ENCODE measurements at places on chromosomes 2 and 18. TPM values are rescaled to one million over a fixed set of nuclear protein-coding genes. Genes with fewer than 3 reads are reported as not detected.

DNA sequence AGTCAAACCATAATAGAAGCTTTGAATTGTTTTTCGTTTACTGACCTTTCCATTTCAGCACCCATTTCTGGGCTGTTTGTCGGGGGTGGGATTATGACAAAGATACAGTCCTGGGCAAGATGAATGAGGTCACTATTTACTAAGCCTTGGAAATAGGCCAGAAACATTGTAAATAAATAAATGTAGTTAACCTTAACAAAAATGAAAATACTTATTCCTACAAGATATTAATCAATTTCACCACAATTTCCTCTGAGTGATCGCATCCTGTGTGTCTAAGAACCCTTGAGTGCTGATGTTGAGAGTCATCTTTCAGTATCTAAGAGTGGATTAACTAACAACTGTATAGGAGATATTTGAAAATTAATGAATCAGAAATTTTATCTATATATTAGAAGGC, 14.0 kb downstream of the ITGA4 start:
- DNase-seq, result no peak

- DNase-seq, result peak; percentile 14
Observed at GRCh38 chr2:240570531-240571313, 2.4 kb downstream of the RNPEPL1 start.

GRCh38 chr2:157875641-157876065, 477 bp downstream of the ACVR1 start:
- peak; percentile 68 for DNase-seq

DNA sequence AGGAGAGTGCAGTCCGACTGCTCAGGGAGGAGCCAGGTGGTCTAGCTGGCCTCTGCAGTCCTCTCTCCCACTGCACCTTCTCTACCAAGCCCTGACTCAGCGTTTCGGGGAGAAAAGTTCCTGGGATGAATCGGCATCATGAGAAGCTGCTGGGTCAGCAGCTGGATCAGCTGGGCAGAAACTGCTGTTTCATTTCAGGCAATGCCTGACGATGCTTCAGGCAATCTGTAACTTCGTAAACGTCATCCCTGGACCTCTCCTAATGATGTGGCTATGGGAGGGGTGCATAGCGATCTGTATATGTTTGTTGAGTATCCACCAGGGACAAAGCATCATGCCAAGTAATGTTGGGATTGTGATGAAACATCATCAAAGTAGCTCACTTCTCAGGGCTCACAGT, 20.7 kb downstream of the LIPG start:
- no peak for DNase-seq

DNA sequence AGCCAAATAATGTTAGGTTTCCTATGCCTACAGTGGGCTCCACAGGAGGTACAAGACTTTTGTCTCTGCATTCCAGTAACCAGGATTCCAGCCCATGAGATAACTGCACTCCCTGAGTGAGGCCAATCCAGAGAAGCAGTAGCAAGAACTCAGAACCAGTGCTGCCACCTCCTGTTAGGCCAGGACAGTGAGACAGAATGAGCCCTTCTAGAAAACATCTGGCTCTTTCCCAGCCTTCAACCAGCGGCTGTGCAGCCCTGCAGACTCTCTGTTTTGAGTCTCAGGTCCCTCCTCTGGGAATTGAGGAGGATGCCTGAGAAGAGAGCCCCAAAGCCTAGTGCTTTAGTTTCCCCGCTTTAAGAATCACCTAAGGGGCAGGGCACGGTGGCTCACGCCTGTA, 44.2 kb downstream of the ARID5A start:
- DNase-seq, result no peak

DNA sequence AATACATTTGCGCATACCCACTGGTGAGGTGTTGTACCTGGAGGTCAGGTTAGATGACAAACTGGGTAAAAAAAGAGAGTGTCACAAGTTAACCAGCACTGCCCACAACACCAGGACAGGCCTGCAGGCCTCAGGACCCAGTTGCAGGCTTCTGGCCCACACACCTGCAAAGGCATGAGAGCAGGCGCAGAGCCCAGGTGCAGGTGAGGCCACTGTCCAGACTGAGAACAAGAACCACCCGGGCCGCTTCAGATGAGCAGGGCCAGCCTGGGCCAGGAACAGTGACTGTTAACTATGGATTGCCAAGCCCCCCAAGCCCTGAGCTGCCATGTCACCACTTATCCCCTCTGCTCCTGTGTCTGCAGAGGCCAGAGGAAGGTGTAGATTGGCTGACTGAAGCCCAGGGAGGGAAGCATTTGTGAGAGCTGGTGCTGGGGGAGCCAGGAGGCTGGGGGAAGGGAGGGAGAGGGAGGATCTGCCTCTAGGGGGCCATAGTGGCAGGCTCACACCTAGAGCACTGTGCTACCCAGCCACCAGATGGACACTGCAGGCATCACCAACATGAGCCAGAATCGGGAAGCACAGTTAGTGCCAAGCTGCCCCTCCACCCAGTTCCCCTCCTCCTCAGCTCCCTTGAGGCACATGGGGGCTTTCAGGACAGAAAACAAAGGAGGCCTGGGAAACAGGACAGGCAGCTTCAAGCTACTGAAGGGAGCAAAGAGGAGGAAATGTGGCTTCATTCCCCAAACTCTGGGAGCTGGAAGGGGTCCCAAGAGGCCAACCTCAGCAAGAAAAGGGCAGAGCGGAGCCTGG, 35.4 kb downstream of the SFXN5 start:
- DNase-seq, result no peak

GRCh38 chr2:47617028-47617427, 165.9 kb upstream of the MSH6 start:
- DNase-seq, result no peak

GRCh38 chr2:112593736-112594135, 9.3 kb downstream of the CHCHD5 start:
- no peak for DNase-seq

GRCh38 chr2:241869087-241869961, at the start of gene RTP5:
TSS of gene RTP5 (plus strand) at chr2:241869729. CDS start at chr2:241869757, 28 bp downstream.
- DNase-seq, result peak; percentile 11

DNA sequence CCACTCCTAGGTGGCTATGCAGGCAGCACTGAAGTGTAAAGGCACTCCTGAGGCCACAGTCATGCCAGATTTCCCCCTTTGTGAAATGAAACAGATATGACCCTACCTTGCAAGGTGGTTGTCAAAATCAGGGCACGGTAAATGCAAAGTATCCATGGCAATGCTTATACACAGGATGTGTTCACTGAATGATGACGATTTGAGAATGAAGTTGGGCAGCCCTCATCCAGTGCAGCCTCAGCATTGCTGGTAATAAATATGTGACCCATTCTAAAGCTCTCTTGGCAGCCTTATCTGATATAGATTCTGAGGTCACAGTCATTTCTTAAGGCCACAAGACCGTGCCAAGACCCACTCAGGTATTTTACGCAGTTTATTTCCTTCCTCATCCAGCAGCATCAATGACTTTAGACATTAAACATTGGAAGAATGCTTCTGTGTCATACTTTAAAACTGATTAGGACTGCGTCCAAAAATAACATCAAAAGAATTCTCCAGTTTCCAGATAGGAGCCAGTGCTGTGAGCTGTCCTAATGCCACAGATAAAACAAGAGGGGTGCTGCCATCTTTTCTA, 125.5 kb upstream of the SERTAD2 start:
- no peak for DNase-seq

GRCh38 chr2:168350380-168350779, 103.0 kb upstream of the STK39 start:
- DNase-seq, result no peak

- peak; percentile 17 for DNase-seq
Observed at GRCh38 chr2:49770919-49771318, 616.6 kb upstream of the FSHR start.

GRCh38 chr18:55280503-55280902, 307.5 kb downstream of the TCF4 start:
- DNase-seq, result peak; percentile 29

DNA sequence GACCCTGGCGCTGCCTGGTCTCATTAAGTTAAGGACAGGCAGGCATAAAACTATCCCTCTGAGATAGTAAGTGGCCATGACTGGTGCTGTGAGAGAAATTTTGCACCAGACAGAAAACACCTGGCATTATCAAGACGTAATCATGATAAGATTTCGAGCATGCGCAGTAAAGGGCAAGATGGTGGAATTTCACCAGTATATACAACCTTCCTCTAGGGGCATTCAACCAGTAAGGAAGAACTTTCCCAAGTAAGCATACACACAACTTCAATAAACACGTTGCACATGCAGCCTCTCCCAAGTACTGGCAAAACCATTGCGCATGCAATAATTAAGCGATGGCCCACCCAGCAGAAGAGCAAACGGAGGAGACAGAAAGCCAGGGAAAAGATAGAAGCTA, 1376.4 kb upstream of the CRIM1 start:
- no peak for DNase-seq

DNA sequence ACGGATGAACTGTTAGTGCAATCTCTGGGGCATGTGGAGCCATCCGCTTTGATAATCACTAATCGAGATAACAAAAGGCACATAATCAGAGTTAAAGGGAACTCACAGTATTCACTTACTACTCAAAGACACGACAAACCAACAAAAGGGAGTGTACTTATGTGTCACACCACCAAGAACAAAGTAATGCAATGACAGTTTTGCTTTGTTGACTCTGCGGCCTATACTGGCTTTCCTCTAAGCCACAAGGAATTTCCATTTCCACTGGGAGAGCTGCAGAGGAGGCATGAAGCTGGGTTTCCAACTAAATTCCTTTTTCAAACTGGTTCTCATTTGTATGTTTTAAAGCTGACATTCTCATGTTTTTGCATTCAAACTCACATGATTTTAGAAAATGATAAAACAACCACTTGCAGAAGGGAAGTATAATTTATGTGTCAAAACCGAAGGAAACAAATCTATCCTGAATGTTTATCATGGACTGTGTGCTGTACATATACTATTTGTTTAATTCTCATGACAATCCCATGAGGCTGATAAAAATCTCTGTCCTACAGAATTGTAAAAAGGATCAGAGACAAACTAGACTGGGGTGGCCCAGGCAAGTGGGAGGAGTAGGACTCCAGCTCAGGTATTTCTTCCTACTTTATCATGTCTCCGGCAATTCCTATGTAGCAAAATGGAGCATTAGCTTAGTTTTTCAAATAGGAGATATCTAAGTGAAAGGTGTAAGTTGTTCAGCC, 149.6 kb upstream of the SMAD7 start:
- DNase-seq, result no peak

HOXD4 gene
- total RNA-seq, result 0.27 TPM

PSD4 gene
- total RNA-seq, result 2.9 TPM

LRRC30 gene
- not detected for total RNA-seq

SRD5A2 gene
- total RNA-seq, result not detected

NR4A2 gene
- 7.0 TPM for total RNA-seq

MARCO gene
- total RNA-seq, result 0.47 TPM

Measured in heart right ventricle (tissue), 16 donors.